ENCODE measurements at places on chromosomes 1 and 21. TPM values are rescaled to one million over a fixed set of nuclear protein-coding genes. Genes with fewer than 3 reads are reported as not detected.

The CFHR4 gene
- not detected for total RNA-seq

The KMO gene
- total RNA-seq = not detected

The IFNLR1 gene
- total RNA-seq = not detected

The OTUD3 gene
- 1.8 TPM for total RNA-seq

The CAPN8 gene
- not detected for total RNA-seq

The PDC gene
- not detected for total RNA-seq

The CD1E gene
- total RNA-seq = not detected

The IL22RA1 gene
- not detected for total RNA-seq

The KRTAP6-1 gene
- total RNA-seq = not detected

The RNU1-4 gene
- 6,751 TPM for total RNA-seq

All from bladder microvascular endothelial cell (primary cell).